ENCODE measurements at places on chromosomes 5 and 9.

DNA sequence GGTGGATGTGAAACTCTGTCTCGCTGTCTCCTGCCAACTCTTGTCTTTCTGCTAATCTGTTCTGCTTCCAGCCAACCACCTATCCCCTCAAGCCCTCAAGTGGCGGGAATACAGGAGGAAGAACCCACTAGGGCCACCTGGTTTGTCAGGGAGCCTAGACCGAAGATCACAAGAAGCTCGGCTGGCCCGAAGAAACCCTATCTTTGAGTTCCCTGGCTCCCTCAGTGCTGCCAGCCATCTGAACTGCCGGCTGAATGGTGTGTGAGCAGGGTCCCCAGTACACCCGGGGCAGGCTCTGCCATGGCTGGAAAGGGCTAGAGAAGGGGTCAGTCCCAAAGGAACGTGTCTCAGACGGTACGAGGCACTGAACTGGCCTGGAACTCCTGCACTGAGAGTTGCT is 49.2 kb upstream of the TESK1 start:
- no peak for DNase-seq

- DNase-seq: no peak
Observed at GRCh38 chr9:26604076-26604662, 288.4 kb downstream of the CAAP1 start.

DNA sequence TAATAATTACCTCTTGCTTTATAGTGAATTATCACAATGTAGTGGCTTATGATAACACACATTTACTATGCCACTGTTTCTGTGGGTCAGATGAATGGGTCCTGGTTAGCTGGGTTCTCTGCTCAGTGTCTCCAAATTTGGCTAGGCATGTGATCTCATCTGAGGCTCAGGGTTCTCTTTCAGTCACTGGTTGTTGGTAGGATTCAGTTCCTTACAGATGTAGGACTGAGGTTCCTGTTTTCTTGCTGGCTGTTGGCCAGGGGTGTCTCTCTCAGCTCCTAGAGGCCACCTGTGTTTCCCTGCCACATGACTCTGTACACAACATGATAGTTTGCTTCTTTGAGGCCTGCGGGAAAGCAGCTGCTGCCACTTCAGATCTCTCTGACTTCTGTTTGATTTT is 7.1 kb downstream of the NFX1 start:
- DNase-seq: no peak

DNA sequence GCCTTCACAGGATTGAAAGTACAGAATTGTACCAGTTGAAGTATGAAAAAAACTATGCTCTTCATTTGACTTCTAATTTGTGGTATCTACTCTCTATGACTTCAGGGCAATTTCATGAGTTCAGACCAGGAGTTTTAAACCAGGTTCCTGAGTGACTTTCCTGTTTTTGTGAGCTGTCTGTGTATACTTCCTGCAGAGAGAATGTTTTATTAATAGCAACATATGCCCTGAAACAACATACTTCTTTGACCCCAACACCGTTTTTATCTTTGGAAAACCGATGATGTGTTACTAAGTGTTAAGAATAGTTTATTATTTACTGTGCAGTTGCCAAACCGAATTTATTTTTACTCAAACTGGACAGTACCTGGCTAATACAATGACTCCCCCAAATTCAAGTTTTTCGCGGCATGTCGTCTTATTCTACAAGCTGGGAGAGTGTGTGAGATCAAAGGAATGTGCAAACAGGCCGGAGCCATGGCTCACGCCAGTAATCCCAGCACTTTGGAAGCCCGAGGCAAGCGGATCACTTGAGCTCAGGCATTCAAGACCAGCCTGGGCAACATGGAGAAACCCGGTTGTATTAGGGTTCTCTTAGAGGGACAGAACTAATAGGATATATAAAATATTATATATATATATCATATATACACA is 58.7 kb upstream of the ERBIN start:
- no peak for DNase-seq

DNA sequence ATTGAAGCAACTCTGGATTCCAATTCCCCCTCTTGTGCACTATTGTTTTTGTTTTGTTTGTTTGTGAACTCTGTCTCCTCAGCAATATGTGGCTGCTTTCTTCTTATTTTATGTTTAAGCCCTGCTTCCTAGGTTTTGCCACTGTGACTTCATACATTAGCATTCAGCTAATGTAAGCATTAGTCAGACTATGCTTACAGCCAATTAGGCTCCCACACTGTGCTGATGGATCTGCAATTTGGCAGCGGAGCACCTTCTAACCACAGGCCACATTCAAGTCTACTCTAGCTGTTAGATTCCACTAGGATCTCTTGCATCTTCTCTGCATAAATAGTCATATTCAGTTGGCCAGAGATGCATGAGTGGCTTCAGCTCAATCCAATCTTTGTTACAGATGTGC is 9.6 kb upstream of the BICD2 start:
- no peak for DNase-seq

DNA sequence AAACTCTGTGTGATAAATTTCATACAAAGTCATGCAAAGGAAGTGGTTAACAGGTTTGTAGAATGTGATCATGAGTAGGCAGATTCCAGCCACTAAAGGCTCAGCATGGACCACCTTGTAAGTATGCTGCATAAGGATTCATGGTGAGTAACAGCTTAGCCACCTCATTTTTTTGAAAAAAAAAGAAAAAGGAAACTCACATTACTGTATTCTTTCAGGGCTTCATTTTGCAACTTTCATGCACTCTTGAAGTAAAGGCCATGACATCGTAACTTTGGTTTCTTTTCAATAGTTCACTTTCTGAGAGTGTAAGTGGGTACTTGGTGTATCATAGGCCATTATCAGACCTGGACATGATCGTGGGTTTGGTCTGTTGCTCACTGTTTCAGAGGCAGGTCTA is 175.1 kb downstream of the PCSK1 start:
- no peak for DNase-seq

- no peak for DNase-seq
Observed at GRCh38 chr5:147481874-147482705, 27.8 kb downstream of the DPYSL3 start.

GRCh38 chr5:2207416-2208238 is 324.9 kb upstream of the IRX4 start:
- no peak for DNase-seq

- no peak for DNase-seq
Observed at GRCh38 chr9:137380171-137380570, 42.8 kb downstream of the EXD3 start.

- DNase-seq: no peak
Observed at GRCh38 chr5:131245948-131246347, 17.9 kb upstream of the CDC42SE2 start.

- DNase-seq: no peak
Observed at GRCh38 chr5:91312698-91313097, 70.4 kb downstream of the ARRDC3 start.

DNA sequence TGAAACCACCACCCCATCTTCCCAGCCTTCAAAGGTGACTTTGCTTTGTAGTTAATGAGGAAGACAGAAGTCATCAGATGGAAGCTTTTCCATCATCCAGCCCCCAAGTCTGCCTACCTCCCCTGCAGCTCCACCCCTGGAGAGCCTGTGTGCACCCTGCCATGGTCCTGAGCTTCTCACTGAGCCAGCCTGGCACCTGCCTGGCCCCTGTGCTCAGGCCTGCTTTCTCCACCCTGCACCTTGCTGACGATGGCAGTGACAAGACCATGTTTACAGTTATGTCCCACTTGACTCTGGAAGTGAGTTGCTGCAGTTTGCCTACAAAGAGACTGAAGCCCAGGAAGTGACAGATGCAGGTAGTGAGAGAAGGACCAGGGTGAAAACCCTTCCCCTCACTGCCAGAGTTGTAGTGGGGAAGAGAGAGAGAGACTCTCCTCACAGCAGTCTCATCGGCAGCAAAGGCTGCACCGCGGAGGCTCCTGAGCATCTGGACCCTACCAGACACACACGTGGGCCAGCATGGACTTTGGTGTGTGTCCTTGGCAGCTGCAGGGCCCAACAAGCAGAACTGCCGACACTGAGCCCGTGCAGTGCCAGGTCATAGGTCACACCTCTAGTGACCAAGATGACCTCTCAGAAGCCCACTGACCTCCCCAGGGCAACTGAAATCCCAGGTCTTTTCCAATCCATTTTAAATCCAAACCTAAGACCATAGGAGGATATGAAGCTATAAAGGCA is 107.1 kb downstream of the CACNA1B start:
- no peak for DNase-seq

GRCh38 chr5:54616518-54617220 is 99.1 kb downstream of the SNX18 start:
- no peak for DNase-seq

GRCh38 chr9:69174616-69175463 is 763 bp downstream of the TJP2 start:
- no peak for DNase-seq

DNA sequence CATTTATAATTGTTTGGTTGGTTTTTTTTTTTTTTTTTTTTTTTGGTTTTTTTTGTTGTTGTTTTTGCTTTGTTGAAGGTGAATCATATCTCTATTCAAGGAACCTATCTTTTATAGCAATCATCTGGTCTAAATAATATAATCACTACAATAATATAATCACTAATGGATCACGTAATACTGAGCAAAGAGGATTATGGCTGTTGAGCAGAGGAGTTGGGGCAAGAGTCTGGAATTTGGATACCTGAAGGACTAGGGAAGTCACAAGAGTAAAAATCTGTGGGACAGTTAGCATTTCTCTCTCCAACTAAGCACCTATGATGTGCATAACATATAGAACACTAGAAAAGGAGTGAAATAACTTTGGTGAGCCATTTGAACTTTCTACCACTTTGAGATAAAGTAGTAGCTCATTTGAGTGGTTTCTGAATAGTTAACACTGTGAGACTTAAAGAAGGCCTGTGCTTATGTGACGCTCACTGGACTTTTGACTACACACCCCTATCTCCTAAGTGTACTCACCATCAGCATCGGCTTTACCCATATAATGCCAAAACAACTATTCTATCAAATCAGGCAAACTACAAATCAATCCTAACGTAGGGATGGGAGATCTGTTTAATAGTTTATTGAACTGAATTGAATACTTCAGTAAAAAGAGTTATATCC is 564.9 kb upstream of the TUSC1 start:
- no peak for DNase-seq

DNA sequence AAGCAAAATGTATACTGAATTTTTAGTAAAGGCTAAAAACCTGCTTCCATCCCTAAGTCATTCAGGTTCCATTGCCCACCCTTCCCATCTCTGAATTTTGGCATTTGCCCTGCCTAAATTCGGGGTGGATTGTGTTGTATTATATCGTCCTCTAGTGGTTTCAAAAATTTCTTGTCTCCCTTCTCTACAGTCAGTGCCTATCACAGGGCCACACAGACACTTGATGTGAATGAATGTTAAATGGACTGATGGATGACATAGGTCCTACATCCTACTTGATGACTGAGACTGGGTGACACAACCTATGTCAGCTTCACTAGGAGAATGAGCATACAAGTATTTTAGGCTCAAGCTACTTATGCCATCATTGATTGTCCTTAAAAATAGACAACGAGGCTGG is 45.6 kb upstream of the SLC30A5 start:
- DNase-seq: no peak

DNA sequence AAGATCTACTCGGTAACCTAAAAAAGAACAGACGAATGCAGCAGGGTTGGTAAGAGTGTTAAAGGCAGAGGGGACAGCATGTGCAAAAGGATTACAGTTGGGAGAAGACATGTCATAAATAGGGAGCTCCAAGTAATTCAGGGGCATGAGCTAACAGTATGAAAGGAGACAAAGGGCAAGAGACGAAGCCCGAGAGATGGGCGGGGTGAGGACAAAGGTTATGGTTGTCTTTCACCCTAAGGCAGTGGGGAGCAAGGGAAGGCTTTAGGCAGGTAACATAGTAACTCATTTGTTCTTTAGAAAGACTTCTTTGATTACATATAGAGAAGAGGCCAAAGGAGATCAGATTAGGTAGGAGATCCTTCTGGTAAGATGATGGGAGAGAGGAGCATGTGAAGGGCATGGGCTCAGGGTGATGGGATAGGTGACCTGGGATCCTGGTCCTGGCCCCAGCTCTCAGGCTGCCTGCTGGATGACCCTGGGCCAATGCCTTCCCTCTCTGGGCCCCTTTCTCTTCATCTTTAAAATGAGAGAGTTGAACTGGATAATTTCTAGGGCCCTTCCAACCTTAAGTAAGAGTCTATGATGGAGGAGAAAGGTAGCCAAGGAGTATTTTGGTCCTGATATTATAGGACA is 19.5 kb downstream of the MORN5 start:
- DNase-seq: no peak

- DNase-seq: no peak
Observed at GRCh38 chr9:137314561-137315560, 12.8 kb upstream of the NRARP start.

- no peak for DNase-seq
Observed at GRCh38 chr5:36457511-36458270, 148.7 kb upstream of the SLC1A3 start.

DNA sequence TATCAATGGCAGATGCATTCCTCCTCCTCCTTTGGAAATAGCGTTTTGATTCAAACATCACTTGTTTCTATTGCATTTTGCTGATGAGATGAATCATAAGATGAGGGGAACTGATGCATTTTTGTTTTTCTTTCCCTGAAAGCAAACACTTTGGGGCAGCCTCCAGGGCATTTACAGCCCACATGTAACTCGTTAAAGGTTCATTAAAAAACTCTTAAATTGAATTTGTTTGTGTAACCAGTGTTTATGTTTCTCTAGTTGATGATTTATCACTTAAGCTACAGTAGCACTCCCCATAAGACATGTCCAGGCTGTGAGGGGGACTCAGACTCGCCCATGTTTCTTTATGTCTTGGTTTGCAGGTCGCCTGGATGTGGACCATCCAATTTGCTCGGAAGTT is 246.1 kb upstream of the ANKH start:
- no peak for DNase-seq

DNA sequence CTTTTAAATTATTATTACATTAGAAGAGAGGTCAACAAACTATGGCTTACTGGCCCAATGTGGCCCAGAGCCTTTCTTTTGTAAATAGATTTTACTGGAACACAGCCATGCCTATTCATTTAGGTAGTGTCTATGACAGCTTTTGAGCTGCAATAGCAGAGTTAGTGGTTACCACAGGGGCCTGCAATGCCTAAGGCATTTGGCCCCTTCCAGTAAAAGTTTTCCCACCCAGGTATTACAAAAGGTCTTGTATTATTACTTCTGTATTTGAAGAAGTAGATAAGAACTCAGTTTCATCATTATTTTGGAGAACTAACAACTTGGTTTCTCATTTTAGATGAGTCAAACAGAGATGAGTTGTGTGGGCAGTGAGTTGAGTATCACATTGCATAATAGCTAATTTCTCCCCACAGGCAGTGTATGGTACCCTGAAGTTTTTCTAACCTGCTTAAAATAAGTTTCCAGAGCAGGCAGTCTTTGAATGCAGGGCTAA is 9.5 kb downstream of the MTRR start:
- DNase-seq: no peak

Data from ureter (tissue), 1 donor.